AG04449 (cell line): ENCODE measurements at places on chromosomes 3 and 15.
A peak's percentile ranks its signal among the peaks of the same experiment; 100 is the strongest.

- DNase-seq: no peak
Measured at GRCh38 chr15:80774486-80774885, 4.7 kb upstream of the CEMIP start.

GRCh38 chr3:149390772-149391212 lies 13.3 kb upstream of the TM4SF1 start:
- no peak for DNase-seq

DNA sequence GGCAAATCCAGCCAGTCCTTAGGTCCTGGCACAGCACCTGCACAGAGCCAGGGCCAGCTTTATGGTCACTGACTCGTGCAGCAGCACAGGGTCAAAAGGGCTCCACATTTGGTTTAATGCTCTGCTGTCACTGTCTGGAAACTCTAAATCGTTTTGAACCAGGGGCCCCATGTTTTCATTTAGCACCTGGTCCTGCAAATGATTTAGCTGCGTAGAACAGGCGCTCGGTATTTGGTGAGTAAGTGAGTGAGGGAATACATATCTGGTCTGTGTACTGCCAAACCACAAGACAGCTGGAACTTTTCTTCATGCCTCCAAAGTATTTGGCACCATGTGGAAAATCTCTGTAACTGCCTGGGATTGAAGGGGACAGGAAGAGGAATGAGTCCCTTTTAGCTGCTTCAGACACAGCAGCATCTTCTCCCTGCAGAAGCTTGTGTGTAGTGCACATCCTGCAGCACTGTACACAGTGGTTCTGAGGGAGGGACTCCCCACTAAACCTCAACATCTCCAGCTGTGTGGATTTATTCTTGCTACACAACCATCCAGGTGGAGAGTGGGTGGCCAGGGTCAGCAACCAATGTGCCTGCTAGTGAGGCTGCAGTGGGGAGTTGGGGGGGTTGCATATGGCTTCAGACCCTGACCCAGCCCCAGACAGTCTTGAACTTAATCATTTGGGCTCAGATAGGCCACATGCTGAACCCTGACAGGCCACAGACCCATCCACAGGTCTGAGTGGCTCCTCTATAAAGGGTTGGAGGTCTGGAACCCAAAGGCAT lies 1.1 kb downstream of the SH2D7 start:
- DNase-seq: peak; percentile 80

- DNase-seq: no peak
Measured at GRCh38 chr3:58366699-58367098, 34.0 kb downstream of the PXK start.

- no peak for DNase-seq
Measured at GRCh38 chr3:48236531-48236930, 4.4 kb upstream of the ZNF589 start.

DNA sequence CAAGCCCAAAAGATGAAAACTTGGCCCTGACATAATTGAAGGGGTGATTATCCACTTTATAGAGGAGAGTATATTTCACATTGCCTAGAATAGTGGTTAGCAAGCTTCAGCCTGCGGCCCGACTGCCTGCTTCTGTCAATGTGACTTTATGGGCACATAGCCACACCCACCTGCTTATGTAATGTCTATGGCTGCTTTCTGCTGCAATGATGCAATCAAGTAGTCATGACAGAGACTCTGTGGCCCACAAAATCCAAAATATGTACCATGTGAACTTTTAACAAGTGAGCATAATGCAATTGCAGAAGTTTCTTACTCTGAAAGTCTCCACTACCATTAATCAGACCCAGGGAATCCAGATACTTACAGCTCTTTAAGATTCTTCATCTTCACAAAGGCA lies 103.1 kb downstream of the LRIG1 start:
- no peak for DNase-seq

GRCh38 chr3:37024092-37024491 lies 30.8 kb downstream of the MLH1 start:
- no peak for DNase-seq

DNA sequence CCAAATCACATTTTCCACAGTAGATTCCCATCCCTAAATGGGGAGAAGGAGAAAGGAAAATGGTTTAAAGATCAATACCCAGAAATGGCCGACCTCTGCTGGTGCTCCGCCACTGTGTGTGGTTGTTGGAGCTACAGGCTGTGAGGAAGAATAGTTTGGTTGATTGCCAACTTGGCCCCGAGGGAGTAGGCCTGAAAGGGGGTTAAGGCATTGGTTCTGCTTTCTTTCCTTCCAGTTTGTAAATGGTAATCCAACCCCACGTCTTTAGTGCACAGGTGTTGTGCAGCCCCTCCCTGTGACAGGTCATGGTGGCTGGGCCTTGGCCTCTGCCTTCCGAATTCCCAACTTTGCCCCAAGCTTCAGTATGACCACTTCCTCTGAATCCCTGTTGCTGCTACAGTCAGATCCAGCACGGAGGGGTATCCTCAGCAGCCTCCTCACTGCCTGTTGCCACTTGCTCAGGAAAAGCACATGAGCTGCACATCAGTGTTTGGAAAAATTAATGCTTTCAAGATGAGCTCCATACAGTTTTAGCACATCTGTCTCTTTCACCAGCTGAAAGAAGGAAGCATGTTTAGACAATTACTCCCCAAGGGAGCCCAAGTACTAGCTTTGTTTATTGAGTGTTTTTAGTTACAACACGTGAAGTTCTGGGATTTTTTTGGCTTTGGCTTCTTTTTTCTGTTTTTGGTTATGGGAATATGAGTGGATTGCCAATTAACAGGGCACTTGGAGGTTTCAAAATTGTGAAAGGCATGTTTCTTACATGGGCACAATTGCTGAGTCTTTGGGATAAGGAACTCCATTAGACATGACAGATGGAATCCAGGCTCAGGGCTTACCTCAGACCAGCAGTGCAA lies 92.3 kb upstream of the ROPN1 start:
- DNase-seq: peak; percentile 21

- DNase-seq: peak; percentile 61
Measured at GRCh38 chr15:31488437-31489204, 162.0 kb downstream of the KLF13 start.

DNA sequence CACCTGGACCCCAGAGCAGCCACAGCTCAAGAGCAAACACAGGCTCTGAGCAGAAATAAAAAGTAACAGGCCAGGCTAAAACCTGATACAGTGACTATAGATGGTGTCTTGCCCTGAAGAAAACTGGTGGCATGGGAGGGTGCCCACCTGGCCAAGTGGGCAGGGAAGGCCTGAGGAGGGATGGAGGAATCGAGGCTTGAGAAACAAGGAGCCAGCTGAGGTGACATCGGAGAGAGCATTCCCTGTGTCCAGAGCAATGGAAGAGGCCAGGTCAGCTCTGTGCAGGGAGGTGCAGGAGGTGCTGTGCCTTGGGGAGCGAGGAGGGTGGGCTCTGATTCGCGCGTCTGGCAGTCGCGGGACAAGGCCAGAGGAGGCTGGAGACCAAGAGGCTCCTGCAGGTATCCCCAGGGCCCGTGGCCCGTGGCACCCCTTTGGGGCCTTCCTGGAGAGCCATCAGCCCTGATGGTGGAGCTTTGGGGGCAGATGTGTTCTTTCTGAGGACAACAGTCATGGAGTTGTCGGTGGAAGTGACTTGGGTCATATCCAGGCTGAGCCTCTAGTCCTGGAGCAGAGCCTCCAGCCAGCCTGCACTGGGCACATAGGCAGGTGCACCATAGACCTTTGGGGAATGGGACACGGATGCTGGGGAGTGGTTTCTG lies 56.1 kb downstream of the PLXNA1 start:
- DNase-seq: no peak

GRCh38 chr3:124833710-124834332 lies 53.3 kb downstream of the ITGB5 start:
- no peak for DNase-seq

- DNase-seq: no peak
Measured at GRCh38 chr3:120838441-120839091, 69.4 kb upstream of the STXBP5L start.

GRCh38 chr3:46221938-46222337 lies 13.8 kb upstream of the CCR1 start:
- DNase-seq: no peak

DNA sequence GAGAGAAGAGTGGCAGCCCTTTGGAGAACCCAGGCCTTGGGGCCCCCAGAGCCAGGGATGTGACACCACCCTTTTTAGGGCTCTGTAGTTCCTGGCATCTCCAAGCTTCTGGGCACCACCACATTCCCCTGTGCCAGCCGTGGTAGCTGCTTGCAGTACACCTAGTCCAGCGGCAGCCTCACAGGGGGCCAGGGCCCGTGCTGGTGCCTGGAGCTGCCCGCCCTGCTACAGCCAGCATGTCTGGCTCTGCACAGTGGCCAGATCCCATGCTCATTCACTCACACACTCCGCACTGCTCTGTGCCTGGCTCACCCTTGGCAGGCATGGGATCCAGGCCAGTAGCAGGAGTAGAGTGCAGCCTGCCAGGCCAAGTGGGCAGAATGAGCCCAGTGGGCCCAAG lies 351.6 kb upstream of the TMCO5A start:
- no peak for DNase-seq

DNA sequence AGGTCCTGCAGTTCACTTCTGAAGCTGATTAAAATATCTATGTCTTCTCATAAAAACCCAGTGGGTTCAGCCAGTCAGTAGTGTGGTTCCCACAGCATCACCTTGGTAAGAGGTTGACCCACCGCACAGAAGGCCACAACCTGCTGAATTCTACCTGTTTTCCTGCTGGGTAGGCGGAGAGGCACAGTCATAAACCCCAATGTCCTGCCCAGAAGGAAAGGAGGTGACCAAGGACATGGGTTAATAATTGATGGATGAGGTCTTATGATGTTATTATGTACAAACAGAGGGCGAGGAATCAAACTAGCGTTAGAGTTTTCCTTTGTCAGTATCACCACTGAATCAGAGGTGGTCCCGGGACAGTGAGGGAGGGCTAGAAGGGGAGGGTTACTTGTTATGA lies 27.8 kb downstream of the CA12 start:
- DNase-seq: no peak

DNA sequence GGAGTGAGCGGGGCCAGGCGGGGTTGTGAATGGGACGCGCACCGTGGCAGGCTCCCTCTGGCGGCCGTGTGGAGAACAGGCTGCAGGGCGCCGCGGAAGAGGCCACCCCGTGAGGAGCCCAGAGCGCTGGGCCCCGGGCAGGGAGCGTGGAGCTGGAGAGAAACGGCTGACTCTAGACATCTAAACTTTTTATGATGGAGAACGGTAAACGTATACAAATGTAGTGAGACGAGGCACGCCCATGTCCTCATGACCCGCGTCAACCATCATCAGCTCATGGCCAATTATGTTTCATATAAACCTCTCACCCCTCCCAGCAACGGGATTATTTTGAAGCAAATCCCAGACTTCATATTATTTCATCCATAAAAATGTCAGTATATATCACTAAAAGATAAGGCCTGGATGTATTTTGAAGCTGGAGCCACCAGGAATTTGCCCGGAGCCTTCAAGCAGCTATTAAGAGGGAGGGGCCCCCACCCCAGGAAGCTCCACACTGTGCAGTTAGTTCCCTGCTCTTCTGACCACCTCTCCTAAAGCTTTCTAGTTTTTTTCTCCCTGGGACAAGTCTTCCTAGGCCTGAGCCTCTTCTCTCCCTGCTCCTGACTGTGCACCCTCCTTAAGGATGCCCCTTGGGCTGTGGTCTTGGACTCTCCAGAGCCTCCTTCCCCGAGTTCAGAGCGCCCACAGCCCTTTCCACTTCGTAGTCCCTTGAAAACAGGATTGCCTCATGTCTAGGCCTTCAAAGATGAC lies 149.5 kb downstream of the SMAD6 start:
- DNase-seq: no peak

- DNase-seq: no peak
Measured at GRCh38 chr3:149080011-149080698, 6.2 kb downstream of the HLTF start.

DNA sequence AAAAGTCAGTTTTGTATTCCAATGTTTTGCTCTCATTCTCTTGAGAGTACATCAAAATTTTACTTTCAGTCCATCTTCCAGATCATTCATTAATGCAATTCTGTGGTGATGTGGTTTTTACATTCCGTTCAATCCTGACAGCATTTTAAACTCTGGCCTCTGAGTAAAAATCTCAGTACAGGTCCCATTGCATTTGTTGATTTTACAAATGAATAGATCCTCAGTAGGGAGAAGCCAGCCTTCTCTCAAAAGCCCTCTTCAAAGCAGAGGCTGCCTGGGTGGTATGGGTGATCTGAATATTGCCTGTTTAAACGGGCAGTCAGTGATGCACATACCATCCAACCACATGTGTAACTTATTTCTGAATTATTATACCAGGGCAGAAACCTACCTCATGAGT lies 72.5 kb upstream of the TSC22D2 start:
- no peak for DNase-seq

- no peak for DNase-seq
Measured at GRCh38 chr15:38253351-38253781, 730 bp downstream of the SPRED1 start.

DNA sequence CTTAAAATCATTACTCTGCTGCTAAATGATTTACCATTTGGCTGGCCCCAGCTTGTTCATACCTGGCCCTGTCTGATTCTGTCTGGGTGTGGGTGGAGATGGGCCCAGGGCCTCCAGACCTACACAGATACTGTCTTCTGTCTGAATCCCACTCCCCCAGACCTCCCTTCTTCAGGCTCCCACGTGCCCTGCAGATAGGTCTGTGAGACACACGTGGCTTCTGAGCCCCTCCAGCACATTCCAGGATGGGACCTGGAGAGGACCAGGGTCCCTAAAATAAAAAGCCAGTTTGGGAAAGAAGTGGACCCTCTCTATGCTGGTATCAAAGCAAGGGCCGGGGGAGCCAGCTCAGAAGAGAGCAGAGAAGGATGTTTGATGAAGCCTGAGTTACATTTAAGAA lies 14.6 kb upstream of the CEMIP start:
- DNase-seq: no peak

DNA sequence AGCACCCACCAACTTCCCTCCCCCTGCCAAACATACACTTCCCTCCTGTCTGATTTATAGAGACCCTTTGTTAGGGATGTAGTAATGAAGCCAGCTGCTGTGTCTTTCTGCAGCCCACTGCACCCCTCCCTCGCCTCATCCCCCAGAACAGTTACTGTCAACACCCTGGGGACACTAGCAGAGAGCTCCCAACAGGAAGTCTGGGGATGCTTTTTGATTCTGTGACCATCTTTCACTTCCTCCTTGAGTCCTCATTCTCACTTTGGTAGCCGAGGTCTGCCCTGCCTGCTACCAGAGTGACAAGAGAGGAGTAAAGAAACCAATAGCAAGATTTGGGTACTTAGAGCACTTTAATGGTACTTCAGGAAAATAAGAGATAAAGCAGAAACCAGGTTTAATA lies 201.6 kb downstream of the SATB1 start:
- no peak for DNase-seq

GRCh38 chr3:13325892-13326443 lies 94.2 kb downstream of the NUP210 start:
- DNase-seq: no peak

DNA sequence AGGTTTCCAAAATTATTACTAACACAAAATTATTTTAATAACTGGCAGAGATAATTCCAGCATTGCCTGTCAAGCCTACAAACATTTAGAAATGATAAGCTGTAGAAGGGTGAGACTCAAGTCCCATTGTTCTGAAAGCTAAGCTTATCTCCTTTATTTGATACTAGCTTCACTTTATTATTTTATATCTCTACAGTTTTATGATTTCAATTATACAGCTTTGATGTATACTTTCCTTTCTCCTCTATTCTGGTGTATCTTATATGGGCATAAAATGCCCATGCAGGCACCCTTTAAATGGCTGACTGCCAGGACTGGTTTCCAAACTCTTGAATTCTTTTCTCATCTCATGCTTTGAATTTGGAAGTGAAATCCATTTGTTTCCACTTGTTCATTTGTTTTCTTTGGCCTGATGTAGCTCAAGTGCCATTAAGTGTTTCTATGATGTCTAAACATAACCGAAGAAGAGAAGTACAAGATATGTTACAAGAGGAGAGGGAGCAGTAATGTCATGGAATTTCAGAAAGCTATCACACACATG lies 372.1 kb upstream of the ARHGEF26 start:
- DNase-seq: no peak

GRCh38 chr3:157109267-157110141 lies 50.4 kb downstream of the CCNL1 start:
- no peak for DNase-seq
